Cortex of kidney (tissue), 1 donor: ENCODE measurements at places on chromosomes 5 and 9.

- DNase-seq: no peak
Measured at GRCh38 chr5:164059471-164059870, 554.1 kb downstream of the MAT2B start.

DNA sequence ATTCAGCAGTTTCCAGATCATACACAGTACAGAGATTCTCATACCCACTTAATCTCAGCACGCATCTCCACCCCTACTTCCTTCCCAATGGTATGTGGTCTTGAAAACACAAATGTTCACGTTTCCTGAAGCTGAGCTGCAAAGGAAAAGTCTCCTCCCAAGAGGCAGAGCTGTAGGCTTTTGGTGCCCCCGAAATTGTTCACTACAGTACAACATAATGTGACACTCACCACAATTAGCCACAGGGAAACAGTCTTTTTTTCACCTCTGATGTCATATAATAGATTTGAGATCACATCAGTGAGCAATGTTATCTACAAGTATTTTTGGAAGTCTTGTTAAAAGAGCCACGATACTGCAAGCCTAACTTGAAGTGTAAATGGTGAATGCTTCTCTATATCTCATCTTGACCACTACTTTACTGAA lies 40.2 kb downstream of the NFIB start:
- no peak for DNase-seq

- no peak for DNase-seq
Measured at GRCh38 chr5:179827680-179828079, 7.0 kb downstream of the SQSTM1 start.

- DNase-seq: no peak
Measured at GRCh38 chr5:157366741-157367674, 93.0 kb upstream of the NIPAL4 start.

DNA sequence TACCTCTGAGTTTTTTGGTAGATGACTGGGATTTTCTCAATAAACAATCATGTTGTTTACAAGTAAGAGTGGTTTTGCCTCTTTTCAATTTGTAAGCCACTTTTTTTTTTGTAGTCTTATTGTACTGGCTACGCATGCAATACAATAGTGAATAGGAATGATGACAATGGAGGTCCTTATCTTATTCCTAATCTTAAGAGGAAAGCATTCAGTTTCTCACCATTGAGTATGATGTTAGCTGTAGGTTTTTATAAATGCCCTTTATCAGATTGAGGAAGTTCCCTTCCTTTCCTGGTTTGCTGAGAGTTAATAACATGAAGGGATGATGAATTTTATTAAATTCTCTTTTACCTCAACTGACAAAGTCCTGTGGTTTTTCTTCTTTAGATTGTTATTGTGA lies 155.2 kb downstream of the ADAMTSL1 start:
- no peak for DNase-seq

GRCh38 chr5:10663489-10664179 lies 97.4 kb downstream of the DAP start:
- no peak for DNase-seq
